ENCODE measurements at places on chromosomes 1 and 21.

DNA sequence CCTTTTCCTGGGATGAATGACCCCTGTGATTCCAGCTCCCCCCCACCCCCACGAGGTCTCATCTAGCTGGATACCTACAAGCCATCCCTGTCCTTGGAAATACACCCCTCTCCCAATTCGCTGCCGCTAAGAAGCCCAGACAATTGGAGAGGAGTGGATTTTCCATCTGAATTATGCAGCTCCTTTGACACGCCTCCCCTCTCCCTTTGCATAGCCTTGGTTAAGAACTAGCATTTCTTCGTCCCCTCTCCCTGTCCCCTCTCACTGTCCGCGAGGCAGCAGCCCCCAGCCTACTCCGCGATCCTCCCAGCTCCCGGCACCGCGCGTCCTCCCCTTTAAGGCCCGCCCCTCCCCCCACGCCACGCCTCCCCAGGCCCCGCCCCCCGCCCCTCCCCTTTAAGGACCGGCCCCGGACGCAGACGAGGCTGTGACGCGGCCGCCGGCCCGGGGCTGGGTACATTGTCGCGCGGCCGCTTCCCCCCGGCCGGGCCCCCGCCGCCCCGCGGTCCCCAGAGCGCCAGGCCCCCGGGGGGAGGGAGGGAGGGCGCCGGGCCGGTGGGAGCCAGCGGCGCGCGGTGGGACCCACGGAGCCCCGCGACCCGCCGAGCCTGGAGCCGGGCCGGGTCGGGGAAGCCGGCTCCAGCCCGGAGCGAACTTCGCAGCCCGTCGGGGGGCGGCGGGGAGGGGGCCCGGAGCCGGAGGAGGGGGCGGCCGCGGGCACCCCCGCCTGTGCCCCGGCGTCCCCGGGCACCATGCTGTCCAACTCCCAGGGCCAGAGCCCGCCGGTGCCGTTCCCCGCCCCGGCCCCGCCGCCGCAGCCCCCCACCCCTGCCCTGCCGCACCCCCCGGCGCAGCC is at the start of gene MAPKAPK2:
Gene MAPKAPK2, plus strand, starts transcription at position 428 of the 856 bp plus-strand sequence. Its CDS starts 325 bp downstream, at position 753.
- no peak for DNase-seq

DNA sequence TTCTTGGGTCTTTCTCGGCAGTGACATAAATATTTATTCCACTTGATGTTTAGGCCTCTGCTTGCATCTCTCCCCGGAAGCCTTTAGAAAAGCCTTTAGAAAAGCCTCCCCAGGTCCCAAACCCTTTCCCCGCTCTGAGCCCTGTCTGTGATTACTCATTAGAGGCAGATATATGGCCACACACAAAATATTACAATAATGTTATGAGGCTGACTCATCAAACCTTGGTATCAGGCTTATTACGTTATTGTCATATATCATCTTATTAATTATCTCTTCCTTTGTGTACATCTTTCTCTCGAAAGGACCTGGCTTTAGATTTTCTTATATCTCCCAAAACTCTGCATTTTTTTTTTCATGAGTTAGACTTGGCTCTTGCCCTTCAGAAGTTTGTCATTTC is 69.5 kb downstream of the FGGY start:
- DNase-seq: no peak

- no peak for DNase-seq
Observed at GRCh38 chr1:167061073-167061464, 29.1 kb downstream of the GPA33 start.

- DNase-seq: peak; percentile 69
Observed at GRCh38 chr1:6275826-6276782, 15.2 kb upstream of the GPR153 start.

DNA sequence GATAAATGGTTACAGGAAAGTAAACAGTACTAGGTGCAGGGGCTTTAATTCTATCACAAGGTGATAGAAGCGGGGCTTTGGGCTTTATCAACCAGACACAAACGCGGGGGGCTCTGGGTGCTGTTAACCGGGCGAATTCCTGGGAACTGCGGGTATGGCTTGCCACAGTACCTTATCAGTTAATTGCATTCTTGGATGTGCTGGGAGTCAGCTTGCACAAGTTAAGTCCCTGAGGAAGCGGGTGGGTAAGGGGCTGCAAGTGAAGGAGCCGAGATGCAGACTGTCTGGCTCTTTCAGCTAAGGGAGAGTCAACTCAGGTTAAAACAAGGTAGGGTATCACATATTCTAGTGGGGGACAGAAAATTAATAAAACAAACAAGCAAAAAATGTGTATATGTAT is 661 bp downstream of the GBP4 start:
- DNase-seq: no peak

DNA sequence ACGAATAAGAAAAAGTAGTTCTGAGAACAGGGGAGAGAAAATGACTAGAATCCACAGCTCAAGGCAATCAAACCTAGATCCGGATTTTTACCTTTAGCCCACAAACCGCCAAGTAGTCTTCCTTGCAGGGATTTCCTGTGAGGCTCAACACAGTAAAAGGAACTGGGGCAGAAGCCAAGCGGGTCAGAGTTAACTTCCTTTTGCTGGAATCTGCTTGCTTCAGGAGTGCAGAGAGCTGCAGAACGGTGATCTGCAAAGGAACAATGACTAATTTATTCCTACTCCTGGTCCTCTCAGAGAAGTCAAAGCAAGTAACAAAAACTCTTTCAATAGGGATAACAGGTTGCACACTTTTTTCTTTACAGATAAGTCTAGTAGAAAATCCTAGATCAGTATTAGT is 53.4 kb downstream of the UBR4 start:
- peak; percentile 20 for DNase-seq

DNA sequence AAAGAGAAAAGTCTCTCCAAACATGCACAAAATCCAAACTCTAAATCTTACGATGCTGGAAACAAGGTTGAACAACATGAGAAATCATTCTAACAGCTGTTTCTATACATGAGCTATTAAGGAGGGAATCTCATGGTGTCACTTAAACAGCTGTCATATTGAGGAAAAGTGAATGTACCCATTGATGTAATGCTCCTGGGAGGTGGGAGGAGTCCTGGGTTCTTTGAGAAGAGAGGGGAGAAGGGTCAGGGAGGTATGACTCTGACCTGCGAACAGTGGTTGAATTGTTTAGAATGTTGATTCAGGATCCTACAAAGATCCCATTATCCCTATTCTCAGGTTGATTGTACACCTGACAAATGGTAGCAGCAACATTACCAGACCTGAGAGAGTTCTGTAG is 49.3 kb downstream of the ZC3H11B start:
- DNase-seq: no peak

GRCh38 chr1:17215545-17215890 is 10.6 kb downstream of the PADI1 start:
- no peak for DNase-seq

- DNase-seq: no peak
Observed at GRCh38 chr21:32844076-32844475, 72.5 kb upstream of the PAXBP1 start.

- no peak for DNase-seq
Observed at GRCh38 chr1:203536575-203536974, 42.6 kb downstream of the OPTC start.

DNA sequence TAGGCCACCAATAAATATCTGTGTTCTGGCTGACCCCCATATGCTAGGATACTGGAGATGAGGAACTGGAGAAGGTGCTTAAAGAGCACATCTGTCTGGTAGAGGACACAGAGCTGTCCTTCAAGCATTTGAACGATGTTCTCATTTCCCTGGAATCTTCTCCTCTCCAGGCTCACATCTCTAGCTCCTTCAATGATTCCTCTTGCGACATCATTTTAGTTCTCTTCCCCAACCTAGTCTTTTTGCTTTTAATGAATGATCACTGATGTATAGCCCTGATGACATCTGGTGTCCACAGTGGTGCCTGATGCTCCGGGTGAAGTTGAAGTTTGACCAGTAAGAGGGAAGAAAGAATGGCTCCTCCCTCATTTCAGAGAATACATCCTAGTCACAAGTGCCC is 80.8 kb upstream of the UBE2U start:
- DNase-seq: no peak

DNA sequence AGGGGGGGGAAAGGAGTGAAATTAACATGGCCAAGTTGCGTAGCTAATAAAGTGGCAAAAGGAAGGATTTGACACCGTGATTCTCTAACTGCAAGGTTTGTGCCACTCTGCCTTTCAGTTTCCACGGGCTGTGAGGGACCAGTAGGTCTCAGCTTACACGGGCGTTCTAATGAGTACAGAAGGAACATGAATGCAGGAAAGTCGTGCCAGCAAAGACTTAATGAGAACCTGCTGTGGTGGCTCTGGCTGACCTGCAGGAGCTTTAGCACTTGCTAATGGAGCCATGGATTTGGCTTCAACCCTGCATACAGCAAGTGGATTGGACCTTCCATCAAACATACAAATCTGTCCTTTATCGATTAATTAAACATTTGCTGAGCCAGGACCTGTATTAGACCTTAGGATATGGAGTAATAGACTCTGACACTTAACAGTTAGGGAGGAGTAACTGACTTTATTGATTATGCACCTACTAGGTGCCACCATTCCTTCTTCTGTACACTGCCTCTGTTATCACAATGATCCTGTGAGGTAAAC is 15.1 kb upstream of the PITHD1 start:
- no peak for DNase-seq

GRCh38 chr1:203410182-203410900 is 59.4 kb upstream of the FMOD start:
- DNase-seq: no peak

GRCh38 chr1:241156231-241156965 is 200.6 kb downstream of the RGS7 start:
- DNase-seq: no peak

- no peak for DNase-seq
Observed at GRCh38 chr21:36549470-36549869, 69.5 kb upstream of the CLDN14 start.

- DNase-seq: no peak
Observed at GRCh38 chr21:33261635-33262034, 4.5 kb upstream of the IL10RB start.

DNA sequence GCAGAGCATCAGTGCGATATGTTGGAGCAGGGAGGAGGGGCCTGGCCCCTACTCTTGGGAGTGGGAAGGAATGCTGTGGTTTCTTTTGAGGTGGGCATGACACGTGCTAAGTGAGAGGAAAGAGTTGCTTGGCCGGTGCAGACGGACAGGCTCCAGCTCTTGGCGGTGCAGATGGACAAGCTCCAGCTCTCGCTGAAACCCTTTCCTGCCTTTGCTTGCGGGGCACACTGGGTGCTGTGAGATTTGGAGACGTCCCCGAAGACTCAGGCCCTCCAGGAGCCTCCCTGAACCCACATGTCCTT is 15.9 kb downstream of the PDXK start:
- no peak for DNase-seq

- DNase-seq: no peak
Observed at GRCh38 chr1:223343692-223344091, 20.3 kb downstream of the SUSD4 start.

GRCh38 chr1:96804648-96805047 is 83.1 kb downstream of the PTBP2 start:
- DNase-seq: no peak

Data from renal pelvis (tissue), 12 donors.